Memory B cell (primary cell): ENCODE measurements at places on chromosomes 12 and 14.

- no peak for DNase-seq
These were observed 704 bp downstream of the SDR39U1 start for GRCh38 chr14:24441904-24442239.

- DNase-seq, result no peak
These were observed 236.3 kb downstream of the GALC start for GRCh38 chr14:87756661-87757060.

DNA sequence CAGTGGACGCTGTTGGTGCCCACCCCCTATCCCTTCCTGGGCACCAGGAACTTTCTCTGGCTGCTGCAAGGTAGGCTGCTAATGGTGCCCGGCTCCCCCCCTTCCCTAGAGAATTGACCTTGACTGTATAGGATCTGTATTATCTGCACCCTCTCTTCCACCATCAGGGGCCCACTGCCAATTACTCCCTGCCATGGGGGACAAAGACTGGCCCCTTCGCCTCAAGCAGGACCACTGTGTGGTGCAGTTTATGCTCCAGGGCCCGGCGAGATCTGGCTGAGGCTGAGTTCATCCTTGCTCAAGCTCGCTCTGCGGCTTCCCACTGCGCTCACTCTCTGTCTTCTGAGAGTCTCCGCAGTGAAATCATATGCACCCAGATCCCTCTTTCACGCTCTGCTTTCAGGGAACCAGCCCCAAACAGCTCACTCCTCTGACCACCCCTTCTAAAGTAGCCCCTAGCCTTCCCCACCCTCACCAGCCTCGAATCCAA is 95.2 kb downstream of the LGMN start:
- no peak for DNase-seq

GRCh38 chr12:131333621-131334440 is 377.1 kb upstream of the SFSWAP start:
- no peak for DNase-seq

DNA sequence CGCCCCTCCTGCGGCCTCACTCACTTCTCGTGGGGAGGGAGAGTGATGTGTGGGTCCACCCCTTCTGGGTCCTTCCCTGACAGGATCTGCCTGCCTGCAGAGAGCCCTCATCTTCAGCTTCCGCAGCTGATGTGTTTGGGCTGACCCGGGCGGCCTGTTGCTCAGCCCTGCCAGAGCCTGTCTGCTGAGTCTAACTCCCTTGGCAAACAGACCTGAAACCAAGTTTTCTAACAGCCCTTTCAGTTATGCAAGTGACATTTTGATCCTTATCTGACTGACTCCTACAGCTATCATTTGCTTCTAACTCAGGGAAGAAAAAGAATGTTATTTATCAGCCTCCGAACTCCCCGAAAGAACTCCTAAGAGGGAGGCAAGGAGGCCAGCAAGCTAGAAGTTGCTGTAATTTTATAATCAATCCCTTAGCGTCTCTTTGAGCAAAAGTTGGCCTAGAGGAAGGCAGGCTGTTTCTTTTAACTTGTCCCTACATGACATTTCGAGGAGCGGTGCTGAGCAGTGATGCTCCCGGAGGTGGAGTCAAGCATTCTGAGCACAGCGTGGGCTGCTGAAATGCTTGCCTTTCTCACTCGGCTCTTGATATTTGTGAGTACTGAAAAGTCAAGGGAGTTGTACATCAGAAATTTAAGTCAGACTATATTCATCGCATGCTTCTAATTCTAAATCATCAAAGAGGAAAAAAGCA is 31.5 kb upstream of the CACNA2D4 start:
- DNase-seq, result no peak

DNA sequence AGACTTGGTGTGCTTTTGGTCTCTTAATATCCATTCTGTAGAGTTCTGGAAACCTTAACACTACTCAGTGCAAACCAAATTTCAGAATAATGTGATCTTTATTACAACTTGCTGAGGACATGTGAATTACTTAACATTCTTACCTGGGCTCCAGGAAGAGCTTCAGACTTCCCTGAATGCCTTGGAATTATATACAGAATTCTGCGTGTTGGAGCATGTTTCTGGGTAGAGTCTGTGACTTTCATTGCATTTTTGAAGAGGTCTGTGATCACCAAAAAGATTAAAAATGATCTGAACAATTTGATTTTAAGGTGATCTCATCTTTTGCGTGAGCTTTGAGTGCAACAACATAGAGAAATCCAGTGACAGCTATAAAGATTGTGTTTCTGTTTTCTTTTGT is 35.4 kb downstream of the ZDHHC17 start:
- DNase-seq, result no peak

DNA sequence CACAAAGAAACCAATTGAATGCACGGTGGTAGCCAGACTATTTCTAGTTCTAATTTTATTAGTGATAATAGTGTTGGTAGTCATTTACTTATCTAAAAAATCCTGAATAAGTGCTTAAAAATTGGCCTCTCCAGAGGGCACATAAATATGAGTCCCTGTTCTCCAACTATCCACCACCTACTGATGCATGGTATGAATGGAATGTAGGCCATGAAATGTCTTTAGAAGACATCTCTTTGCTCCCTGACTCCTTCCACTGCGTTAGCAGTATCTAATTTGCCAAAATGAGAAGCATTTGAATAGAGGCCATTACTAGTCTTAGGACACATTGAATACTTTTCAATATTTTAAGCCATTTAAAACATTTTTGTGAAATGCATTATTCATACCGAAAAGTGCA is 261.7 kb downstream of the LRFN5 start:
- no peak for DNase-seq

GRCh38 chr14:76773188-76773885 is 12.1 kb downstream of the VASH1 start:
- DNase-seq, result no peak

DNA sequence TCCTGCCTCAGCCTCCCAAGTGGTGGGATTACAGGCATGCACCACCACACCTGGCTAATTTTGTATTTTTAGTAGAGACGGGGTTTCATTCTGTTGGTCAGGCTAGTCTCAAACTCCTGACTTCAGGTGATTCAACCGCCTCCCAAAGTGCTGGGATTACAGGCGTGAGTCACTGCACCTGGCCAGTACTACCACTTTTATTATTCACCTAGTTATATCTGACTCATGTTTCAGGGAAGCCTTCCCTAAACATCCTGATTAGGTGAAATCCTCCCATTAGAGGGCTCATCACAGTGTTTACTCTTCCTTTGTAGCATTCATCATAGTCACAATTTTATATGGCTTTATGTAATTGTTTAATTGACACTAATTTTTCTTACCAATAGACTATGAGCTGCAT is 295.3 kb upstream of the SOX5 start:
- no peak for DNase-seq

DNA sequence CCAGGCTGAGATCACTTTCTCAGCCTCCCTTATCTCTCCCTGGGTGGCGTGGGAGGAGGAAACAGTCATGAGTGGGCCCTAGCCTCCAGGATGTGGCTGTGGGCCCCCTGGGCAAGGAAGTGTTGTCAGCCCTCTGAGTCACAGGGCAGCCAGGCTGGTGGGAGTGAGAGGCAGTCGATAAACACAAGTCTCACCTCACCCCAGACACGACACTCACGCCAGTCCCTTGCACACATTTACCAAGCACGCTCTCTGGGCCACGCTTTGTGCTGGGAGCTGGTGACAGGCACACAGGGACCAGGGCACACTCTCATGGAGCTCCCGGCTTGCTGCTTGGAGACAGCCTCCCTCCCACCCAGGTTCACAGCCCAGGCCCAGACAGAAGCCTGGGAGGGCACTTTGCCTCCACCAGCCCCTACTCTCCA is 1.9 kb upstream of the KRT79 start:
- DNase-seq, result no peak

- DNase-seq, result no peak
These were observed 13.7 kb downstream of the OR6J1 start for GRCh38 chr14:22630486-22630885.

DNA sequence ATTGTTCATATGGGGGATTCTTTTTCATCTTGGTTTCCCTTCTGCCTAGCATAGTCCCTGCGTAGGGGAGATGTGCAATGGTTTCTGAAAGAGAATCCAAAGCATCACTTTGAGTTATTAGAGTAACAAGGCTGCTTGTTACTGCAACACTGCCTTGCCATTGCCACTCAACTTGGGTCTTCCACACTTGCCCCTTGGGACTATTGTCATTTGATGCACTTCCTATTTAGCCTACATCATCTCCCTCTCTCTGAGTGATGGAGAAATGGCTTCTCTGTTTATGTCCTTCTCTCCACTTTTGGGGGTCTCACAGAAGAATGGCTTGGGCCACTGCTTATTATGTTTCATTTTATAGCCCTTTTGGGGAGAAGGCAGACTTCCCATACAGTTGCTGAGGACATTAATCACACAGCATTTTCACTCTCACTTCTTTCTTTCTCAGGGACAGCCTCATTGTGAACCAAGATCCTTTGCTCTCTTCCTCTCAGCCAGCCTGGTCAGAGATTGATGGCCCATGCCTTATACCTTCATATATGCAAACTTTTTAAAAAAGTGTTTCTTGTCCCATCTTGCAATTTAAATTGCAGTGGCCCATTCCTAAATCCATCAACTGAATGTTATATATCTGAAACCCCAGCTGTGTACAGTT is 50.8 kb upstream of the POC1B start:
- DNase-seq, result no peak

DNA sequence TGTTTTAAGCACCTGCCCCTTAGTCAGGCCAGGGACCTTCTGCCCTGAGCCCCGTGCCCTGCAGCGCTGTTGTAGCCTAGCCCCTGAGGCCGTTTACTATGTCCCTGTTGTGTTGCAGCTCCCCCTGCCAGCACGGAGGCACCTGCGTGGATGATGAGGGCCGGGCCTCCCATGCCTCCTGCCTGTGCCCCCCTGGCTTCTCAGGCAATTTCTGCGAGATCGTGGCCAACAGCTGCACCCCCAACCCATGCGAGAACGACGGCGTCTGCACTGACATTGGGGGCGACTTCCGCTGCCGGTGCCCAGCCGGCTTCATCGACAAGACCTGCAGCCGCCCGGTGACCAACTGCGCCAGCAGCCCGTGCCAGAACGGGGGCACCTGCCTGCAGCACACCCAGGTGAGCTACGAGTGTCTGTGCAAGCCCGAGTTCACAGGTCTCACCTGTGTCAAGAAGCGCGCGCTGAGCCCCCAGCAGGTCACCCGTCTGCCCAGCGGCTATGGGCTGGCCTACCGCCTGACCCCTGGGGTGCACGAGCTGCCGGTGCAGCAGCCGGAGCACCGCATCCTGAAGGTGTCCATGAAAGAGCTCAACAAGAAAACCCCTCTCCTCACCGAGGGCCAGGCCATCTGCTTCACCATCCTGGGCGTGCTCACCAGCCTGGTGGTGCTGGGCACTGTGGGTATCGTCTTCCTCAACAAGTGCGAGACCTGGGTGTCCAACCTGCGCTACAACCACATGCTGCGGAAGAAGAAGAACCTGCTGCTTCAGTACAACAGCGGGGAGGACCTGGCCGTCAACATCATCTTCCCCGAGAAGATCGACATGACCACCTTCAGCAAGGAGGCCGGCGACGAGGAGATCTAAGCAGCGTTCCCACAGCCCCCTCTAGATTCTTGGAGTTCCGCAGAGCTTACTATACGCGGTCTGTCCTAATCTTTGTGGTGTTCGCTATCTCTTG is 7.6 kb downstream of the DLK1 start:
- no peak for DNase-seq

- DNase-seq, result no peak
These were observed 59.4 kb downstream of the TTC9 start for GRCh38 chr14:70700955-70701585.

DNA sequence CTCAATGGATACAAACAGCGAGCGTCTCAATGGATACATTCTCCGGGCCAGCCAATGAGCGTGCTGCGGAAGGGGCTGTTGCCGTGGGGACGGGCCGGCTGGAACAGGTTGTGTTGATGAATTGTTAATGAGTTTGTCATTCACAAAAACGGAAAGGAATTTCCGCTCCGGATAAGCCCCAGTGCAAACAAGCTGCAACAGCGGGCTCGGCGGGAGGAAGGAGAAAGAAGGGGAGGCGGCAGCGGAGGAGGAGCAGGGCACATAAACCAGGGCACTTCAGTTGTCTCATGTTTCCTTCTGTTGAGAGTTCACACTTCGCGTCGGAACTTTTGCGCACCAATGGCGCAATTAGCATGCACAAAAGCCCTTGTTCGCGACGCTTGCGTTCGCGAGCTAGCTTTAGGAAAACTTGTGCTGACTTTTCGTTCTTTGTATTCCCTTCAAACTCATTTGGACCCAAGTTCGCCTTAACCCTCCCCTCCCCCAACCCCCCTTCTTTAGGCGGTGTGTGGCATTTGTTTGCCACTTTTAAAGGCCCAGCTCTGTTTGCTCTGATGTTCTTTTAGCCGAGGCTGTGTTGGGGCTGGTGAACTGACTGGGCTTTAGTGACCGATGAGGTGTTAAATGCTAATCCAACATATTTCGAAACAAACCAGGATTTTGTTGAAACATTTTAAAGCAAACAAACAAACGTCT is at the start of gene DUSP6:
Gene DUSP6, minus strand, starts transcription at position 10 of the 696 bp plus-strand sequence. CDS start 462 bp downstream, outside the sequence.
- DNase-seq, result peak; percentile 52

- no peak for DNase-seq
These were observed 11.6 kb upstream of the CSRP2 start for GRCh38 chr12:76890151-76891143.

- DNase-seq, result no peak
These were observed 23.6 kb upstream of the GPHB5 start for GRCh38 chr14:63342371-63342770.

DNA sequence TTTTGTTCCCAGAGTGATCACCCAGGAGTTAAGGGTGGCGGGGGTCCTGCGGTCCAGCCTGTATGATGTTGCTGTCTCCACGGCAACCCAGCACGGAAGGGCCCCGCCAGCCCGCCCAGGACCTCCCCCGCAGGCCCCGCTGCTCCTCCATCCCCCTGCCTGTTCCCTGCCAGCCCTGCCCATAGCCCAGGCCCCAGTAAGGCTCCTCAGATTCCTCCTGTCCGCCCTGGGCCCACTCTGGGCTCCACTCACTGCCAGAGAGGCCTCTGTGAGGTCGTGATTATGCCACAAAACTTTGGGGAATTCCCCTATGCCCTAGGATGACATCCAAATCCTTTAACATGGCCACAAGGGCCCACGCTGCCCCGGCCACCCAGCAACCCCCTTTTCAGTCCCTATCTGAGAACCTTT is 20.8 kb downstream of the HSP90AA1 start:
- DNase-seq, result no peak

DNA sequence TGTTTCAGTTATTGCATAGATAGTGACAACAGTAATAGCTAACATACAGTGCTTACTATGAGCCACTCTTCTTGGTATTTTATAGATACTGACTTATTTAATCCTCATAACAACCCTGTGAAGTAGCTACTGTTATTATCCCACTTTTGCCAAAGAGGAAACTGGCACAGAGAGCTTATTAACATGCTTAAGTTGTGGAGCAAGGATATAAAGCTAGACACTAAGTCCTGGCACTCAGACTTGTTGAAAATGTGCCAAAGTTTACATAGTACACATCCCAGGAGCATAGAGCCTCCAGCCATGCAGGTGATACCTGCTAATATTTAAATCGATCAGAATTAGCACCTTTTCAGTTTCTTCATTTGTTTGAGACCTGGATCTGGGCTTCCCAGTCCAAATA is 41.8 kb downstream of the VEZT start:
- DNase-seq, result no peak

GRCh38 chr12:117580718-117581062 is 219.3 kb upstream of the NOS1 start:
- DNase-seq, result no peak
